ENCODE measurements at places on chromosomes 12 and 14. TPM values are rescaled to one million over a fixed set of nuclear protein-coding genes. Genes with fewer than 3 reads are reported as not detected.

ARHGAP5 gene
- total RNA-seq = 68.6 TPM

CCDC60 gene
- total RNA-seq = not detected

HOXC5 gene
- 0.20 TPM for total RNA-seq

PLEKHA5 gene
- total RNA-seq = 48.2 TPM

All from NCI-H460 (cell line).